ENCODE measurements at places on chromosomes 13 and 19. TPM values are rescaled to one million over a fixed set of nuclear protein-coding genes. Genes with fewer than 3 reads are reported as not detected.

The DMAC2 gene
- total RNA-seq: 57.0 TPM

The LAIR1 gene
- total RNA-seq: not detected

The SLC25A41 gene
- not detected for total RNA-seq

The F2RL3 gene
- under 0.01 TPM for total RNA-seq

The LILRA6 gene
- total RNA-seq: not detected

The ZNF526 gene
- 6.0 TPM for total RNA-seq

The HRC gene
- not detected for total RNA-seq
